Hematopoietic multipotent progenitor cell treated with erythropoietin and hydrocortisone succinate and interleukin-3 and kit ligand, for 8 days (in vitro differentiated cells): ENCODE measurements at places on chromosomes 2 and 18.

DNA sequence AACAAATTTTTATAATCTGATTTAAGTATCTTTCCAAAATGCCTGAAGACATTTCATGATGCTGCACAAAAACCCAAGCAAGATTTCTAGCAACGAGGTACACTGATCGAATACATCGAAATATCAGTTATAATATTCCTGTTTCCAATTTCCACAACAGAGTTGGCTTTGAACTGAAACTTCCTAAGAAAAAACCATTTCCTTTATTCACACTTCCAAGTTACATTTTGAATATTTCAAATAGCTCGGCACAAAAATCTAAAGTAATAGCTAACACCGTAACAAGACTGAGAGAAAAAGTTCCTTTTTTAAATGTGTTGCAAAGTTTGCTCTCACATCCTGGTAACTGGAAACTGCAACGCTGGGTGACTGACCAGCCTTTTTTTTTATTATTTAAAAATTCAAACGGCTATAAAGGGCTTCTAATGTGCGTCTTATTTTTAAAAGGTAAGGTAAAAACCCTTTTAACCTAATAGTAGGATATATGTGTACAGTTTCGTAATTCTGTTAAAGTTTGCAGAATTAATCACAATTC lies 1.7 kb downstream of the HNRNPLL start:
- no peak for DNase-seq

DNA sequence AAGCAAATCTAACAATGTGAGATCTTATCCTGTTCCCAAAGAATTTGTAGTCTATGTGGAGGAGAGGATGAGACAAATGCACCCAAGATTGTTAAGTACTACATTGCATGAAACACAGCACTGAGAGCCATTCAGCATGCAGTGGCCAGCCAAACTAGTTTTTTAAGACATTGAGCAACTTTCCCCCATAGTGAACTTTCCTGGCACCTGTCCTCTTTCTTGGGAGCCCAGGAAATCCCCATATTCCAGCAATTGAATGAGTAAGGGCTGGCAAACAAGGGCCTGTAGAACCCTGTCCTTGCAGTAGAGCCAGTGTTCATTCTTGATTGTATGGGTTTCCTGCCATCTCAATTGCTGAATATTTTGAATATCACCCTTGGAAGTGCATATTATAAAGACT lies 58.8 kb upstream of the FIGN start:
- no peak for DNase-seq

- no peak for DNase-seq
Observed at GRCh38 chr2:70779491-70779890, 11.0 kb downstream of the FIGLA start.

- peak; percentile 78 for DNase-seq
Observed at GRCh38 chr2:73981081-73982001, 3.4 kb upstream of the TET3 start.

DNA sequence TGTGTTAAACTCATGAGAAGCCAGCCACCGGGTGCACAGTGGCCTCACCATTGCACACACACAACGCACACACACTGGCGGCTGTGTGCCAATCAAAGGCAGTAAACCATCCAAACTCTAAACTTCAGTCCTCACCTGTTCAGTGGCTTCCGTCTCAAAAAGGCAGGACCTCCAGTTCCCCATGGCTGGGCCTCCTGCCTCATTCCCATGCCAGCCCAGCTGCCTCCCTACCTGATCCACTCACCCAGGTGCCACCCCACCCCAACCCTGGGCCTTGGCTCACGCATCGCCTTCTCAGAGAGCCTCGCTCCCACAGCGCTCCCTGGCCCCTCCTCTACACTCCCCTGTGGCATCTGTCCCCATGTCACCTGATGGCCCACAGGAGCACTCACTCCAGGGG lies 190.9 kb downstream of the EIPR1 start:
- no peak for DNase-seq

- DNase-seq: peak; percentile 39
Observed at GRCh38 chr2:112959109-112959812, 18.5 kb upstream of the IL36G start.

GRCh38 chr2:147844697-147845410 lies at the start of gene ACVR2A:
Gene ACVR2A (plus strand): TSS chr2:147845029. CDS start chr2:147845153, 124 bp downstream.
- peak; percentile 51 for DNase-seq

- no peak for DNase-seq
Observed at GRCh38 chr2:136239079-136239685, 121.2 kb upstream of the CXCR4 start.

GRCh38 chr2:50878251-50878650 lies 153.7 kb downstream of the NRXN1 start:
- no peak for DNase-seq

DNA sequence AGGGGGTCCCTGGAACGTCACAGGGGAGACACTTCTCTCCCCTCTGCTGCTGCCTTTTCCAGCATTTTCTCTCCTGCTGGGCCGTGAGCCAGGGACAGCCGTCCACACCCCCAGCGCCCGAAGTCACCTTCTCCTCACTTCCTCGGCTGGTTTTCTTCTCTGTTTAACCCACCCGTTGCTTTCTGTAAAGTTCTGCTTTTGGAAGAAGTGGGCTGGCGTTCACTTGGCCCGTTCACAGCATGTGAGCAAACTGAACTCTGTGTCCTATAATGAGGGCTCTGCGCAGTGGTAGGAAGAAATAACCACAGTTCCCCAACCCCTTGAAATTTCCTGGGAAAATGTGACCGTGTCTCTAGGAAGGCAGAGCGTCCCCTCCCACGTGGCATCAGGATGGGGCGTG lies 187.0 kb upstream of the HDAC4 start:
- DNase-seq: no peak

DNA sequence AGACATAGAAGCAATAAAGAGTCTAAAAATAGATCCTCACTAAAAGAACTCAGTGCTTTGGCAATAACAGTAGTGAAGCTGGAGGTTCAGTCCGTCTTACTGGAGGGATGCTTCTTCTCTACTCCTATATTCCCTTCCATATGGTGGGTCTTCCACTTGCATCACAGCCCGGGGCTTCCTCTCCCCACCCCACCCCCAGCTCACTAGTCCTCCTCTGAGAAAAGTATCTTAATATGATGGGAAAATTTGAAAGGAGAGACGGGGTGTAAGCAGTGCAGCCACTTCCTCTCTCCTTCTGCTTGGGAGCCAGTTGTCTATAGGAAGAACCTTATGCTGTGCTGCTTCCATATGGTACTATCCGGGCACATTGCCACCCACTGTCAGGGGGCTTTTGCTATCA lies 57.2 kb upstream of the SPOPL start:
- DNase-seq: no peak

DNA sequence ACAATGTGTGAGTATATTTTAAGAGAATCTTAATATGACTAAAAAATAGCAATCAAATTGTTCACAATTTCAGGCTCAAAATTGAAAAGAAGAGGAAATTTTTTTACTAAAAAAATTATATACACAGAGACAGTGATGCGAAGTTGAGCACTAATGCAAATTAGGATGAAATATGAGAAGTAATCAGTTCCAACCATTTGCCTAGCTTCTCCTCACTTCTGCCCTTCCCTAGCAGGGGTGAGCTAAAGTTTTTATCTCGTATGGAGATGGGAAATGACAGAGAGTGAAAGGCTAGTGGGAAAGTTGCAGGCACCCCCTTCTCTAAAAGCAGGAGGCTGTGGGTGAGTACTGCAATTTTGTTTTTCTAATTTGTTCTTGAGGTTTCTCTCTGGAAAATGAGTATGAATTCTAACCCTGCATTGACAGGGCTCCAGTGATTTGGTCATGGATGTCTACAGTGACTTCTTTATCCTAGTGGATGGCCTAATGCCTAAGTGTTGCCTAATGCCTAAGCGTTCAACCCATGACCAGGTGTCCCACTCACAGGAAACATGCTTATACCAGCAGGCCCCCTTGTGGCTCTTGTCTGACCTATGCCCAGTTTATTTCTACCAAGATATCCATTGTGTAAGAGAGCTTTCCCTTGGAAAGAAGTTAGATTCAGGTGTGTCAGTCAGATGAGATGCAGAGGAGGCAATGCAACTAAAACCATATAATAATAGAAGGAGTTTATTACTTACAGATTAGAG lies 78.0 kb upstream of the HNMT start:
- DNase-seq: no peak

- DNase-seq: peak; percentile 35
Observed at GRCh38 chr2:55235724-55236538, 3.4 kb downstream of the RPS27A start.

DNA sequence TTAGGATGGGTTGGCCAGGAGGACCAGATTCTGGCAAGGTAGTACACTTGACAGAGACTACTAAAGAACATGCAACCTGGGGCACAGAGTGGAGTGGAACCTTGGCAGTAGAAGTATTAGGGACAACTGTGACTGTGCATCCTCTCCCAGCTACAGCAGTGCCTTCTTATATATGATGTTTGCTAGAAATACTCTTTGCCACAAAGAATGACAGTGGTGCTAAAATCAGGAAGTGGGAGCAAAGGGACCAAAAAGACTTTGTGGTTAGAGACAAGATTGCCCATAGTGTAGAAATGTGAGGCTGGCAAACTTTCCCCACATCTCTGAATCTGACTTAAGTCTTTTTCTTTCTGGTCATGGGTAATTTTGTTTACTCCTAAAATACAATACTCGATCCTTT lies 9.4 kb upstream of the SLC38A11 start:
- DNase-seq: no peak

DNA sequence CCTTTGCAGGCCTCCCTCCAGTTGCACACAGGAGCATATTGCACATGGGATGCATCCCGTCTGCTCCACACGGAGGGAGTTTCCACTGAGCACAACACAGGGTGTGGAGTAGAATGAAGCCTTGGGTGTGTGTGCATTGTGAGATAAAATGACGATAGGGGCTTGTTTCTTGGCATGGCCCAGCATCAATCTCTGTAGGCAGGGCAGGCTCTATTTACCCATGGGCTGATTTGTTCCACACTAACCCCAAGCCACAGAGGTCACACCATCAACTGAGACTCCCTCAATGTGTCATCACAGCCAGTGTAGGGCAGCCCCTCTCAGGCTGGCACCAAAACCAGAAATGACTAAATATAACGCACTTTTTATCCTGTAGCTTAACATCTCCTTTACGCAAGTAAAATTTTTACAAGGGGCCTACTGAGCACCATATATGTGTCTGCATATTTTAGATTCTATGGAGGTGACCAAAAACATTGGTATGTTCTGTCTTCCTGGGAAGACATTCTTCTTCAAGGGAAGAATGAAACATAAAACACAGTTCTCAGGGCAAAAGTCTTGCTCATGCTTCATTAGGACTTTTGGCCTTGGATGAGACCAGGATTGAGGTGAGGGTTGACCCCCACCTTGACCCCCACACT lies 2.7 kb upstream of the GKN1 start:
- peak; percentile 16 for DNase-seq

GRCh38 chr2:33560017-33560416 lies 39.1 kb downstream of the FAM98A start:
- no peak for DNase-seq

- no peak for DNase-seq
Observed at GRCh38 chr18:75659535-75660023, 232.1 kb upstream of the SMIM21 start.

DNA sequence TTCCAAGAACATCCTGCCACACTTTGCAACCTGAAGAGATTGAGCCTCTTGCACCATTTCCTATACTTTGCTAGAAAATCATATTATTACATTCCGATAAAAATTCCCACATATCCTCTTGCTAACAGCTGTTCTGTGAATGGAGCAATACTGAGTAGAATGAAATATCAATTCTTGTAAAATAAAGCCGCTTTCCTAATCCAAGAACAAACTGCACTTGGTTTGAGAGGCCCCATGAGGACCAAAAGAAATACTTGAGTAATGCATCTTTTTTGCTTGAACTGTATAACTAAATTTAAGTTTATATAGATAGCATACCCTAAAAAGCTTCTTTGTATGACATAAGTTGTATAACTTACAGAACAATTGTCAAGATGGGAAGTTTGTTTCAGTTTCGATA lies 632.4 kb upstream of the SLC8A1 start:
- DNase-seq: no peak

- peak; percentile 47 for DNase-seq
Observed at GRCh38 chr2:44362207-44363015, 664 bp downstream of the CAMKMT start.

DNA sequence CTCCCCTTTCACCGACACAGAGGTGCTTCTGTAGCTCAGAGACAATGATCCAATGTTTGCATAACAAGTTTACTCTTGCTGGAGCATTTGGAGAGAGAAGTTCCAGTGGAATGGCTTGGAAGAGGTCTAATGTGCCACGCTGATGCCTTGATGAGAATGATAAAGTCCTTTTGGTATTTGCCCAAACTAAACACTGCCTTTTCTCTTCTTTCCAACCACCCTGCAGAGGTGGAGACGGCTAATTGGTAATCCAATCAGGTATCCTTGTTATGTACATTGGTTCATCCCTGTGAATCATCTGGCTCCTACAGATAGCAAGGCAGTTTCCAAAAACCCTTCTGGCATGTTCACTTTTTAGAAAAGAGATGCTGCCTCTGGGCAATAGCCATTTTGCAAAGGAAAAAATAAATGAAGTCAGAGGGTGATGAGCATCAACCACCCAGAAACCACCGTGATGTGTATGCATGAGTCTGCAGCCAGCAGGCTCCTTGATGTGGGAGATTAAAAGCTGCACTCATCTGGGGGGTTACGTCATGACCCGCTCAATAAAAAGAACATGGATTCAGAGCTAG lies 40.6 kb downstream of the KIAA2012 start:
- no peak for DNase-seq

DNA sequence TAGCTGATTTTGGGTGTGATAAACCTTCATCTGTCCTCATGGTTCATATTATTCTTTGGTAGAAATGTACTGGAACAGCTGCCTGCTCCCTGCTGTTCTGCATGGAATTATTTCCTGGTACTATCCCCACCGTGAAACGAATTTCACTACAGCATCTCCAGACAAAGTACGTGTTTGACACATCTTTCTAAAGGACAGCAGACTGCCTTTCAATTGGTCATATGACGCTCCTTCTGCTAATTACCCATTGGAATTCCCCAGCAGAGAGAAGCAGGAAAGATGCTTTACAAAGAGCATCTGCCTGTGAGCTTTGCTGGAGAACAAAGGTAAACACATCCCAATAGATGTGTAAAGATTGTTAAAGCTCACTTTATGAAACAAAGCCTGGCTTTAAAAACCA lies 4.4 kb upstream of the RFX8 start:
- DNase-seq: no peak

- DNase-seq: no peak
Observed at GRCh38 chr2:24272161-24272802, 88.1 kb downstream of the ITSN2 start.

GRCh38 chr2:15074319-15074718 lies 441.8 kb downstream of the LRATD1 start:
- no peak for DNase-seq

DNA sequence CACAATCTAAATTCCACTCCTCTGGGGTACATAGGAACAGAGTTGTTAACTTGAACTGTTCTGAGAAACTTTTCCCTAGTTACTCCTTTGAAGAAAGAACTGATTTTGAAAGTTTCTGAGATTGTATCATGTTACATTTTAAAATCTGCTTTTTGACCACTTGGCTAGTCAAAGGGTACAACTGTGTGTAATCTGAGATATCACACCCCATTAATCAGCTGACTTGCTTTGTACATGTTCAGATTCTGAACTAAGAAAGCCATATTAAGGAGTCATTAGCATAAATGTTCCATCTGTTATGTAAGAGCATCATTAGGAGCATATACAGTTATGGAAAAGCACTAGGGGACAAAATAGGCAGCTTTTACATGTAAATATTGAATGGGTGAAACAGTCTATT lies 3.8 kb upstream of the WDR35 start:
- no peak for DNase-seq

- no peak for DNase-seq
Observed at GRCh38 chr2:64327129-64327509, 126.8 kb upstream of the LGALSL start.
